HCT116 (cell line): ENCODE measurements at places on chromosomes 5 and 9.
A peak's percentile ranks its signal among the peaks of the same experiment; 100 is the strongest.

DNA sequence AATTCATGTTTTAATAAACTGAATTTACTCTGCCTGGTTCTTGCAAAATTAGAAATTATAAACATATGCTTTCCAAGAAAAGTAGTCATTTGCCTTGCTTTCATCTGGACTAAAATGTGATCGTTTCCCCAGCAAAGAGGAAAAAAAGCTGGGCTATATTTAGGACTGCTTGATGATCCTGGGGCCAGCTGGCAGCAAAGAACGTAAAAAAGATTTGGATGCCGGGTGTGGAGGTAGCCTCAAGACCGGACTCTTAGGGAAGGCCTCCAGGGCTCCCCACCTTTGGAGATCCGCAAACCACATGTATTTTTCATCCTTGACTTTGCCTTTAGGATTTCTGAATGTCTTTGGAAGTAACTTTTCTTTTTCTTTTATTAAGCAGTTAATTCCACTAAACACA lies 156.1 kb upstream of the SEMA6A start:
- no peak for DNase-seq

DNA sequence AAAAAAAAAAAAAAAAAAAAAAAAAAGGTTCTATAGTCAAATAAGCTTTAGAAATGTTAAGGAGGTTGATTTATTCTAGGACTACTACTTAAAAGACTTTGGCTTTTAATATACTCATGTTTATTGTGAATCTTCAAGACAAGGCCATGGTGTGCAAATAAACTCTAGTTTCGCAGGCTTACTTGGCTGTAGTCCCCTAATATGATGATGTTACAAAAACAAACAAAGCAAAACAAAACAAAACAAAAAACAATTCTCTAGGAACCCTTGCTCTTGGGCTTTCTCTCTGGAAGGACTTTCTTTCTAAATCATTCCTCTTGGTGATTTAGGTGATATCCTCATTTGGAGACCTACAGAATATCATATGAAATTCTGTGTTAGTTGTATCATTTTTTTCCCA lies 172.0 kb downstream of the GDNF start:
- DNase-seq, result no peak

- DNase-seq, result no peak
Measured at GRCh38 chr9:2785060-2785950, 58.6 kb downstream of the PUM3 start.

- peak; percentile 26 for DNase-seq
Measured at GRCh38 chr9:95726756-95727155, 148.7 kb upstream of the ERCC6L2 start.

GRCh38 chr9:135864447-135865049 lies 42.8 kb downstream of the CAMSAP1 start:
- DNase-seq, result peak; percentile 31

DNA sequence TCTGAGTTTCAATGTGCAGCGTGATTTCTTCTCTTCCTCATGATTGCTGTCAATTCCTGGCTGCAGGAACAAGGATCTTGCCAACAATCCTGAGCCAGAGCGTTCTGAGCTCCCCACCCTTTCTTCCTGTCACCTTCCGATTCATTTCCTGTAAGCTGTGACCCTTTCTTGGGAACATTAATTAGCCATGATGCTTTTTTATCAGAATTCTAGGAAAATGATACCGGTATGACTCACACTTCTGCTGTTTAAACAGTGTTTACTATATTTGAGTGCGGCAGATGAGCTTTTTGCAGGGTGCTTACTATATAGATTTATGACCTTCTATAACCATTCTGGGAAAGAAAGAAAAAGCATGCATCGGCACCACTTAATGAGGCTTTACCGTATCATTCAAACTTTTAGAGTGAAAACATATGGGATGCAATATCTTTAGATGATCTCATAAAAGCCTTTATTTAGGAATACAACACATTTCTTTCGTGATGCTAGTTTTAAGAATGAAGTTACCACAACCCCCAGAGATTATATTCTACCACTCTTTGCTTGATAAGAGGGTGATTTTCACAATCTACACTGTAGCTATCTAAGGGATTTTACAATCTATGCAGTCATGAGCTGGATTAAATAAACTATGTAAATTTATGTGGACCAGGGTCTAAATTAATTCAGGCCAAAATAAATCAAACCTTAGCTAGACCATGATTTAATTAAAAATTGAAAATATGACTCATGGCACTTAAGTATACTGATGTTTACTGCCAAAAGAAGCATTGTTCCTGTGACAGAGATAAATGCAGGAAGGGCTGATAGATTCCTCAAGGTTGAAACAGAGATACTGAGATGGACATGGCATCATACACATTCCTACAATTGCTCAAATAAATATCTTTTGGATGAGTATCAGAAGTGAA lies 38.0 kb upstream of the OSMR start:
- no peak for DNase-seq

GRCh38 chr5:6264394-6264793 lies 114.0 kb downstream of the MED10 start:
- no peak for DNase-seq

DNA sequence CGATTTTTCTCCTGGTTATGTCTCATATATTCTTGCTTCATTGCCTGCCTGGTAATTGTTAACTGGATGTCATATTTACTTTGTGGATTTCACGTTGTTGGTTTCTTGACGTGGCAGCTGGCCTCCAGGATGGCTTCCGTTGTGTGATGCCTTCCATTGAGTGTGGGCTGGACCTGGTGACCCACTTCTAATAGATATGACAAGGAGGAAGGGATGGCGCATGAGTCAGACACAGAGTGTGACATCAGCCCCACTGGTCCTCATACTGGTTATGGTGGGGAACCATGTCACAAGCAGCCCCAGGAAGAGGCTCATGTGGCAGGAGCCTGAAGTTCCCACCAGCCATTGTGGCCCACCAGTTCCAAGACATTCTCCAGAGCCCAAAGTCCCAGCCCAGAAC lies 6.4 kb upstream of the PAEP start:
- no peak for DNase-seq

DNA sequence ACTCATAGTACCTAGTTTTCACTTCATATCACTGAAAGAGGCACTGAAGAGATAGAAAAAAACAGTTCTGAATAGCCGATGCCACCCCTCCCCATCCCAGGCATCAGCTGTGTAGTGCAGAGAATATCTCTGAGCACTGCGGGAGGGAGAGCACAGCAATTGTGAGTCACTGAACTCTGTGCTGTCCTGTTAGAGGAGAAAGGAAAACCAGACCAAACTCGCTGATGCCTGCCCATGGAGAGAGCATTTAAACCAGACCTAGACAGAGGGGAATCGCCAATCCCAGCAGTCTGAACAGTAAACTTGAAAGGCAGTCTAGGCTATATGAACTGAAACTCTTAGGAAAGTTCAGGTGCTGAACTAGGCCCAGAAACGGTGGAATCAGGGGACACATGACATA lies 120.1 kb upstream of the SLC30A5 start:
- DNase-seq, result no peak

DNA sequence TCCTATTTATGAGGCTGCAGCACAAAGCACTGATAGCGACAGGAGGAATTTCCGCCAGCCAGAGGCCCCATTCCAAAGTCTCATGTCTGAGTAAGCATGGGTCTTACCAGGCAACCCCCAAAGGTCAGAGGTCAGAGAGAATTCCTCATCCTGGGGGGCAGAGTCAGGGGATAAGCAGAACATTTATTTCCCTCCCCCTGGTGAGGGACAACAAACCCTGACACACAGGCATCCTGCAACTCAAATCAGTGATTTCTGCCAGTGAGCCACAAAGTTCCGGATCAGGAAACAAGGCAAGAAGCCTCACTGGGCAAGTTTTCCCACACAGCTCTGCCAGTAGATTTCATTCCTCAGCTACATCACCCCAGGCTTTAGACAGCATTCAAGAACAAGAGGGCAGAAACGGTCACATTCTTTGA lies 37.0 kb downstream of the ADAMTS12 start:
- no peak for DNase-seq

DNA sequence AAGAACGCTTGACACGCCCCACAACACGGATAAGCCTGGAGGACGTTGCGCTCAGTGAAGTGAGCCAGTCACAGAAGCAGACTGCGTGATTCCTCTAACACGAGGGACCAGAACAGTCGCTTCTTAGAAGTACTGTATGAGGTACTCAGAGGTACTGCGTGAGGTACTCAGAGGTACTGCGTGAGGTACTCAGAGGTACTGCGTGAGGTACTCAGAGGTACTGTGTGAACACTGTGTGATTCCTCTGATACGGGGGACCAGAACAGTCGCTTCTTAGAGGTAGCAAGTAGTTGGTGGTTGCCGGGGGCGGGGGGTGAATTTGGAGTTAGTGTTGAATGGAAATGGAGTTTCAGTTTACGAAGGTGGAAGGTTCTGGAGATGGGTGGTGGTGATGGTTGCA lies 5.8 kb downstream of the NDUFS6 start:
- no peak for DNase-seq

GRCh38 chr9:71245651-71246050 lies 124.2 kb upstream of the TRPM3 start:
- DNase-seq, result no peak

DNA sequence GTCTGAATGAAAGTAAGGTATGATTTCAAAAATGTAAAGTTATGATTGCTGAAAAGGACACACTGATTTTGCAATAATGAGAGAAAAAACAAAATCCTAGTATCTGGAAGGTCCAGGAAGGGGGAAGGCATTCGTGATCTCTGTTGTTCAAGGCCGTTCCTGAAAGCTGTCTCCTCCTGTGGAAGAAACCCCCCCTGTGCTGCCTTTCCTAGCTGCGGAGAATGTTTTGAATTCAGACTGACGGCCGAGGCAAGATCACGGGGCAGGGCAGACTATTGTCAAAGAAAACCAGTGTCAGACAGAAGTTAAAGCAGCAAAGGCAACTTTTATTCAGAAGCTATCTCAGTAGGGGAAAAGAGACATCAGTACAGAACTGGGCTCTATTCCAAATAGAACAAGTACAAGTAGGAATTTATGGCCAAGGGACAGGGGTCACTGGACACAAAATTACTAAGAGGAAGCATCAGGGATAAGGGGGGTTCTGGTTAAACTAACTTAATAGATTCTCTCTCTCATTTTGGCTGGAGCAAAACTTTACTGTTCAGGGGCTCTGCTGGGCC lies 61.9 kb upstream of the IGFBPL1 start:
- no peak for DNase-seq

DNA sequence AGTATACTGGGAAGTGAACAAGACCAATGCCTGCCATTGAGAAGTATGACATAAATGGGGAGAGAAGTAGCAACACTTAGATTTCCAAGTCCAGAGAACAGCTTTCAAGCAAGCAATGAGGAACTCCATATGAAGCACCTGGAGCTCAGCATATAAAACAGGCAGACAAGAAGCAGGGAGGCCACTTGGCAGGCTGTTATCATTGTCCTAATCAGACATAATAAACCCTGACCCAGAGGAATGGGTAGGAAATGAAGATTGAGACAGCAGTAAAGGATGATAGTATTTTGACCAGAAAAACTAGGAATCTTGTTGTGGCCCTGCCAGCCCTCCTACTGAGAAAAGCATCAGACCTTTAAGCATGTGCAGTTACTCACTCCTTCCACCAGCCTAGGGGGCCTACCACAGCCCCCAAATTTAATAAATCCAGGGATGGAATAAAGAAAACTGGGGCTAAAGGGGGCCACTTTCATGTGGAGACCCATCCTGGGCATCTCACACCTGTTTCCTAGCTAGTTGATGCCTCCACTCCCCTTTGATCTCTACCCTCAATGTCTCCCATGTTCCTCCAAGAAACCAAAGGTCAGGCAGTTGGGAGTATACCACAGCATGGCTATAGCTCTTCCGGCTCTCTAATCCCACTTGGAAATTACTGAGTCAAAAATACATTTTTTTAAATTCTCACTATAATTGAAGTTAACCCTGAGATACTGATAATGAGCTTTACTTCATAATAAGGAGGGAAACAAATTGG lies 135.1 kb downstream of the SIL1 start:
- no peak for DNase-seq

GRCh38 chr9:18531136-18532065 lies 57.4 kb downstream of the ADAMTSL1 start:
- DNase-seq, result no peak

GRCh38 chr5:66981266-66982055 lies 215.1 kb downstream of the CD180 start:
- DNase-seq, result no peak

- no peak for DNase-seq
Measured at GRCh38 chr5:151569132-151570046, 21.7 kb downstream of the FAT2 start.

DNA sequence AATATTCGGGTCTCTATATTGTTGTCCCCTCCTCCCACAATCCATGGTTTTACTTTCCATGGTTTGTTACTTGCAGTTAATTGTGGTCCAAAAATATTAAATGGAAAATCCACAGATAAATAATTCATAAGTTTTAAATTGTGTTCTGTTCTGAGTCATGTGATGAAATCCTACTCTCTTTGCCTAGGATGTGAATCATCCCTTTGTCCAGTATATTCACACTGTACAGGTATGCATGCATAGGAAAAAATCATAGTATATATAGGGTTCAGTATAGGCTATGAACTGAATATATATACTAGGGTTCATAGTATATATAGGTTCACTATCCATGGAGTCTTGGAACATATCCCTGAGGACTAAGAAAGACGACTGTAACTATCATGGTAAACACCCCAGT lies 19.6 kb downstream of the INSYN2B start:
- DNase-seq, result no peak

DNA sequence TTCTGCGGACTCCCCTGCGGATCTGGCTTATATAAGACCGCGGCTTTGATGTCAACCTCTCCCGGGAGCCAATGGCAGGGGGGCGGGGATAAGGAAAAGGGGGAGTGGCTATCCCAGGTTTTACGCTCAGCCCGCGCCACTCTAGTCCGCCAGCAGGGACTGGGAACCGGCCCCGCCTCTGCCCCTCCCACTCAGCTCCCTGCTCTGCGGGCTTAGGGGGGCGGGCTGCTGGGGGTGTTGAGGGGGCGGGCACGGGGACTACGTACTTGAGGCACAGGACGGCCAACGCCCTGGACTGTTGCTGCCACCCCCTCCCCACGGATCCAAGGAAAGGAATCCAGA lies at the start of gene HAND1:
Gene HAND1, minus strand, starts transcription at position 4 of the 342 bp plus-strand sequence. CDS start 219 bp downstream, outside the sequence.
- DNase-seq, result peak; percentile 8
